ENCODE measurements at places on chromosomes 2 and 18.

DNA sequence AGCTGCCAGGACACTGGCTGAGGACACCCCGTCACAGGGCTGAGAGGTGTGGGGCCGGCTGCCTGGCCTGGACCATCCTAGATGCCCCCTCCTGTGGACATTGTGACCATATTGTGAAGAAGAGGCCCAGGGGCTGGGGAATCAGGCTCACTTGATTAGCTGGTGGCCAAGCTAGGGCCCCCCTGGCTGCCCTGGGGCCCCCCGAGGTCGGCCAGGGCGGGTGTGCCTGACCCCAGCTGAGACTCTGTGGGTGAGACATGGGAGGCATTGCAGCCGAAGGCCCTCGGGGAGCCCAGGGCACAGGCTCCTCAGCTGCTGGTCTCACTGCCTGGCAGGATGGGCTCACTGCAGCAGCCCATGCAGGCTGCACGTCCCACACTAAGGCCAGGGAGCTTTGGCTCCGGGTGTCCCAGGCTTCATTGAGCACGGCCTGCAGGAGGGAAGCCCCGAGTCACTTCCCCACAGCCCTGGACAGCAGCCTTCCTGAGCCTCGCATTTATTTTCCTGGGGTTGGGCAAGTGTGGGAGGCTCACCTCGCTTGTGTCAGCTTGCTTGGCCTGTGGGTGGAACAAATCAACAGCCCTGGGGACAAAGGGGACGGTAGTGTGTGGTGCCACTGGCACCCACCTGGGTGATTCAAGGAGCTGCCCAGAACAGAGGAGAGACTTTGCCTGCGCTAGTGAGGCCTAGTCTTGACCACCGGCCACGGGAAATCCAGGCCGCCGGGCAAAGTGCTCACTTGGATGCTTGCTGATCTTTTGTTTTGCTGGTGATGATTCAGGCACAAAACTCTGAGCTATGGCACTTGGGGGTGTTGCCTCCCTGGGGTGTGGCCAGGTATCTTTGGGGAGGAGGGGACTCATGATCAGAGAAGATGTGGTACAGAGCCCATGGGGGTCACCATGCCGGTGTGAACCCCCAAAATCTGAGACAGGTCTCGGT, 1.3 kb downstream of the GAL3ST2 start:
- H3K36me3 ChIP-seq, result no peaks in the 10 kb centered on the region
- no peaks in the 10 kb centered on the region for H3K4me1 ChIP-seq
- H3K27me3 ChIP-seq, result peaks cover 5% of the 10 kb centered on the region
- no peak overlapping the region for H3K27ac ChIP-seq
- no peak for DNase-seq
- H3K4me3 ChIP-seq, result no peak overlapping the region

- no peak for DNase-seq
- H3K36me3 ChIP-seq, result no peaks in the 10 kb centered on the region
- H3K27me3 ChIP-seq, result peaks cover 2% of the 10 kb centered on the region
- H3K27ac ChIP-seq, result no peak overlapping the region
These were observed 160.7 kb downstream of the SH3RF3 start for GRCh38 chr2:109289504-109290222.

DNA sequence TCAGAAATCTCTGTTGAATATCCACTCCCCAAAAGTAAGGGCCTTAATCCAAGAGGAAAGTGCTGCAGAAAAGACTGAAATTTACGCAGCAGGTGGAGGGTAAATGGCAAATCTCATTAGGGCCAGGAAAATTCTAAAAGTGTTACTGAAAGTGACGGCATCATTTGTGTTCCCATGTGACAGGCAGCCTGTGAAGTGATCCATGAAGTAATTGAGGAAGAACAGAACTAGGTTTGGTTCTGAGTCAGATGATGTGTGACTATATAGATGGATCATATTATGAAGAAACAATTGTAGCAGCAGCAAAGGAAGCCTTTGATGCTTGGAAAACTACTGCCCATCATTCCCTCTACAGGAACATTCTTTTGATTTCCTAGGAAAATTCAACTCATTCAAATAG, 401.2 kb downstream of the TGIF1 start:
- no peak overlapping the region for H3K4me3 ChIP-seq
- H3K27me3 ChIP-seq, result peaks cover 5% of the 10 kb centered on the region
- no peaks in the 10 kb centered on the region for H3K4me1 ChIP-seq
- DNase-seq, result no peak

DNA sequence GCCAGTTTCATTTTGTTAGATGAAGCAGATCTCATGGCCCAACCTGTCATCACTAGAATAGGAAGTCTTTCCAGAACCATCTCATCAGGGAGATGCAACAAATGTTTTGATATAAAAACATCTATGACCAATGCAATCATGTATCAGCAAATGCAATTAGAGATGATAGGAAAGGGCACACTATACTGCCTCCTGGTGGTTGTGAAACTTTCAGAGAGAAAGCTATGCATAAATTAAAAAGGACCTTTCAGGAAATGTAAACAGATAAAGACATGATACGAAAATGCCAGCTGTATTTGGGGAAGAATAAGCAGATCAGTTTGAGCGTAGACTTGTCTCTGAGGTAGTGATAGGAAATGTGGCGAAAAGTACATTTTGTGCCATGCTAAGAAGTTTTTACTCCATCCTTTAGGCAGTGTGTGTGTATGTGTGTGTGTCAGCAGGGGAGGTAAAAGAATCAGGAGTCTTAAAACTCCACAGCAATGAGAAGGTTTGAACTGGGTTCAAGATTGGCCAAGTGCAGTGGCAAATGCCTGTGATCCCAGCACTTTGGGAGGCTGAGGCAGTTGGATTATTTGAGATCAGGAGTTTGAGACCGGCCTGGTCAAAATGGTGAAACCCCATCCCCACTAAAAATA, 479.3 kb downstream of the CPS1 start:
- no peak for DNase-seq
- H3K27me3 ChIP-seq, result peaks cover 4% of the 10 kb centered on the region
- no peaks in the 10 kb centered on the region for H3K36me3 ChIP-seq

DNA sequence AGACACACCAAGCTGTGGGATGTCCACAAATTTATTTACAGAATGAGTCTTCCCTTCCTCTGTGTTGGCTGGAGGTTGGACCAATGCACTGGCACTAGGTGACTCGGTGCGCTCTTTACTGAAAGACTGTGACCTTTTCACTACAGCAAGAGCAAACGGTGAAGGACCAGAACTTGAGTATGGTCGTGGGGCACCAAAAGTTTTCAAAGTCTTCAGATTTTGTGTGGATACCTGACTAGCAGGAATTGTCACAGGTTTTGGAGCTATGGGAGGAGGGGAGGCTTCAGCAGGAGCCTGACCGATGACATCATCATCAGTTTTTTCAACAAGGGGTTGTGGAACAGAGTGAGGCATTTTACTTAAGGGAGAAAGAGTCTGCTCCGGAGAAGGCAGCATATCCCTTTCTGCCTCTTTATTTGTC, 73.0 kb upstream of the GRB14 start:
- no peak for DNase-seq
- H3K27ac ChIP-seq, result no peak overlapping the region
- H3K27me3 ChIP-seq, result no peaks in the 10 kb centered on the region
- H3K4me3 ChIP-seq, result no peak overlapping the region

DNA sequence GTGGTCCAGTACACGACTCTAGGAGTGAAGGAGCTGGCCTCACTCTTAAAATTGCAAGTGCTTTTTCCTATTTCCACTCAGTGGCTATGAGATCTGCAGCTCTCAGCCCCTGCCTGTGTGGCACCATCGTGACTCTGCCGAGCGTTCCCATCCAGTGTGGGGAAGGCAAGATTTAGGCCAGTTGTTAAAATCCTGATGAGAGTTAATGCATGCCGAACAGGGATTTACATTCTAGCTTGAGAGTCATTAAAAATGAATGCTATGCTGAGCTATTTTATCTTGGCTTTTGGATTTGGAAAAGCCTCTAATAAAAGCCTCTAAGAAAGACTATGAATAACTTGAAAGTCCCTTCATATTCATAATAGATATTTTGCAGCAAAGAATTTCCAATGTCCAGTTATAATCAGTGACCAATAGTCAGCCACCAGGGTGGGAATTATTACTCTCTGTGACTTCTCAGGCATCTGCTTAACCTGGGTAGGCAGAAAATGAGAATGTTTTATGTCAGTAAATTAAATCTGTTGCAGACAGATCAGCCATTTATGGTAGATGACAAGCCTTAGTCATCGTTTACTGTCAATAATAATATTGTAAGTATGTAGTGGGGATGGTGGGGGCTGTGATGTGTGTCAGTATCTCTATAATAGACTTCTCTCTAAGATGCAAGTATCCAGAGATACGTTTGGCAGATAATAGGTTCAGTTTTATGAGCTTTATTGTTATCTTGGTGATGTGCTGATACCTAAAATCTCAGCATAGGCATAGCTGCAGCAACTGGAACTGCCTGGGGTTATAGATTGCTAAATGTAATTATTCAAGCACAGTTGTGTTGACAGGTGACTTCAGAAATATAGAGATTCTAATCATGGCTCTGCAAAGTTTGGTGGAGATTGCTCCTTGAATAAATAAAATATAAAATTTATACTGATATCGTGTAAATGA, 207.8 kb downstream of the SOCS6 start:
- H3K4me1 ChIP-seq, result no peaks in the 10 kb centered on the region
- no peak overlapping the region for H3K27ac ChIP-seq
- no peak for DNase-seq
- H3K27me3 ChIP-seq, result no peaks in the 10 kb centered on the region

GRCh38 chr18:46346213-46346612, 242.0 kb downstream of the HAUS1 start:
- DNase-seq, result no peak
- peaks cover 15% of the 10 kb centered on the region for H3K4me1 ChIP-seq
- no peaks in the 10 kb centered on the region for H3K27me3 ChIP-seq
- H3K36me3 ChIP-seq, result no peaks in the 10 kb centered on the region
- H3K4me3 ChIP-seq, result no peak overlapping the region

DNA sequence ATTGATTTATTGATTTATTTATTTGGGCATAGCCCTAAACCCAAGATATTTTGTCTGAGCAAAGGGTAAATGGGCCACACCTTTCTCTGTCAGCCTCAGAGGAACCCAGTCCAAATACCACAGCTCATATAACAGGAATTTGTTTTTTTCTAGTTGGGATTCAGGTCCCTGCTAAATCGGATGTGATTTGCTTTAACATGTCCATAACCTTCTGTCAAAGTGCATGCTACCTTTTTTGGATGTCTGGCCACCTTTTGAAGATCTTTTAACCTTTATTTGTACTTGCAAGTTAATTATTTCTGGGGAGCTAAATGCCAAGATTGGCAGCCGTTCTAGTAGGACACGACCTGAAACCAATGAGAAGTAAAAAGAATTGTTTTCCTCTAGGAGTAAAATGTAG, 303.2 kb upstream of the UBE2E3 start:
- no peaks in the 10 kb centered on the region for H3K36me3 ChIP-seq
- no peak overlapping the region for H3K27ac ChIP-seq
- H3K4me3 ChIP-seq, result no peak overlapping the region
- H3K4me1 ChIP-seq, result no peaks in the 10 kb centered on the region
- peaks cover 7% of the 10 kb centered on the region for H3K27me3 ChIP-seq

- no peak for DNase-seq
- H3K4me1 ChIP-seq, result no peaks in the 10 kb centered on the region
- H3K36me3 ChIP-seq, result no peaks in the 10 kb centered on the region
- H3K27me3 ChIP-seq, result no peaks in the 10 kb centered on the region
- H3K4me3 ChIP-seq, result no peak overlapping the region
These were observed 297.3 kb upstream of the MMADHC start for GRCh38 chr2:149884871-149885270.

- peaks cover 44% of the 10 kb centered on the region for H3K27me3 ChIP-seq
- no peak for DNase-seq
- no peak overlapping the region for H3K27ac ChIP-seq
- H3K4me1 ChIP-seq, result peaks cover 9% of the 10 kb centered on the region
- peak overlapping the region; percentile 76 for H3K4me3 ChIP-seq
- no peaks in the 10 kb centered on the region for H3K36me3 ChIP-seq
These were observed 7.9 kb downstream of the TMEM198 start for GRCh38 chr2:219551441-219552381.

DNA sequence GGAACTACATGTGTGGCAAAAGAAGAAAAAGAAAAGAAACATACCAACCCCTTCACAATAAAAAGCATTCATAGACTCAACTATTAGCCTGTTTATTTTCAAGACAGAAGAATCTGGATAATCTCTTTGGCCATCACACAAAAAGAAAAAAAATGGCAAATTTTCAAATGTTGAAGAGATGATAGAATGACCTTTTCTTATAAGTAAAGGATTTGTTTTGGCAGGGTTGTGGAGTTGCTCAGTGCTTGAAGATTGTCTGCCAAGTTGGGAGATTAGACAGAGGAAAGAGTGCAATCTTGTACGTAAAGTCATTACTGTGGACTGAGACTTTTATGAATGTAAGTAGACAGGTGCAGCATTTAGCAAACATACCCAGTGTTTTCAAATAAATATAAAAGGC, 18.5 kb upstream of the FAM171B start:
- no peaks in the 10 kb centered on the region for H3K4me1 ChIP-seq
- H3K36me3 ChIP-seq, result peaks cover 41% of the 10 kb centered on the region
- H3K4me3 ChIP-seq, result no peak overlapping the region
- H3K27ac ChIP-seq, result no peak overlapping the region
- no peaks in the 10 kb centered on the region for H3K27me3 ChIP-seq

GRCh38 chr2:8288206-8288605, 393.6 kb upstream of the ID2 start:
- H3K4me1 ChIP-seq, result no peaks in the 10 kb centered on the region
- no peak for DNase-seq
- no peaks in the 10 kb centered on the region for H3K36me3 ChIP-seq
- H3K4me3 ChIP-seq, result no peak overlapping the region

DNA sequence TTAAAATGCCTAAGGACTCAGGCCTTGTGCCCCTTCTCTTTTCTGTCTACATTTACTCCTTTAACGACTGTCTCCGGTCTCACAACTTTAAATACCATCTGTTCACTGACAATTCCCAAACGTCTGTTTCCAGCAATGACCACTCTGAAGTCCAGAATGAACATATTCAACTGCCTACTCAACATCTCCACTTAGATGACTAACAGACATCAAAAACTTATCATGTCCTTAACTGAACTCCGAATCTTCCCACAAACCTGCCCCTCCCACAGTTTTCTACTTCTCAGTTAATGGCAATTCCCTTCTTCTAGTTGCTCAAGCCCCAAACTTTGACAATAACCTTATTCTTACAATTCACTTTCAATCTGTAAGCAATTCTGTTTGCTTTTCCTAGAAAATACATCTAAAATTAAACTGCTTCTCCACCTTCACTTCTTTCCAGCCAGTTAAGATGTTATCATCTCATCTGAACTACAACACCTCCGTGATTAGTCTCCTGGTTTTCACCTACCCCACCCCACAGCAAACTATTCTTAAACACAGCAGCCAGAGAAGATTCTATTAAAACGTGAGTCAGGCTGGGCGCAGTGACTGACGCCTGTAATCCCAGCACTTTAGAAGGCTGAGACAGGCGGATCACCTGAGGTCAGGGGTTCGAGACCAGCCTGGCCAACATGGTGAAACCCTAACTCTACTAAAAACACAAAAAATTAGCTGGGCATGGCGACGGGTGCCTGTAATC, 2.8 kb downstream of the C1D start:
- peak overlapping the region; percentile 8 for H3K27ac ChIP-seq
- DNase-seq, result no peak
- H3K27me3 ChIP-seq, result peaks cover 1% of the 10 kb centered on the region
- H3K4me3 ChIP-seq, result no peak overlapping the region
- H3K4me1 ChIP-seq, result peaks cover 31% of the 10 kb centered on the region

GRCh38 chr2:176093145-176093897, 800 bp downstream of the HOXD13 start:
- no peak for DNase-seq
- peak overlapping the region; percentile 64 for H3K27ac ChIP-seq
- no peak overlapping the region for H3K4me3 ChIP-seq
- H3K27me3 ChIP-seq, result peaks cover 49% of the 10 kb centered on the region

- H3K27me3 ChIP-seq, result peaks cover 11% of the 10 kb centered on the region
- no peaks in the 10 kb centered on the region for H3K4me1 ChIP-seq
- H3K4me3 ChIP-seq, result no peak overlapping the region
- DNase-seq, result no peak
- no peaks in the 10 kb centered on the region for H3K36me3 ChIP-seq
- no peak overlapping the region for H3K27ac ChIP-seq
These were observed 45.3 kb downstream of the ZNF521 start for GRCh38 chr18:25306671-25307070.
